Fibroblast of skin of right biceps (primary cell): ENCODE measurements at places on chromosomes 3 and 15.

- DNase-seq: peak; percentile 16
Measured at GRCh38 chr3:102979191-102979590, 544.4 kb downstream of the ZPLD1 start.

- DNase-seq: no peak
Measured at GRCh38 chr15:29140475-29141307, 128.9 kb downstream of the NSMCE3 start.

DNA sequence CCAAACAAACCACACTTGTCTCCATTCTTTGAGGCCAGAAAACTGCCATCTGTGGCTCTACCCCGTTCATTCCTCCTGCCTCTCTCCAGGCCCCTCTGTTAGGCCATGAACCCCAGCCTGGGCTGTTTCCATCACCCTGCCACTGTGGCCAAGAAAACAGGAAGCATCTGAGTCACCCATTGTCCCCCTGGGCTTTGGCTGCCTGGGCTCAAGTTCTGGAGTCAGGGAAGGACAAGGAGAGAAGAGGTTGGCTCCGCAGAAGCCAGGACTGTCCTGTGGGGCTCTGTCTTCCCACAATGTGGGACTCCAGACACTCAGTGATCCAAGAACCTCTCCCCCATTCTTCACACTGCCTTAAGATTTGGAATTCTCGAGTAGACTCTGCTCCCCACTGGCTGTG, 14.8 kb upstream of the LCTL start:
- peak; percentile 72 for DNase-seq

DNA sequence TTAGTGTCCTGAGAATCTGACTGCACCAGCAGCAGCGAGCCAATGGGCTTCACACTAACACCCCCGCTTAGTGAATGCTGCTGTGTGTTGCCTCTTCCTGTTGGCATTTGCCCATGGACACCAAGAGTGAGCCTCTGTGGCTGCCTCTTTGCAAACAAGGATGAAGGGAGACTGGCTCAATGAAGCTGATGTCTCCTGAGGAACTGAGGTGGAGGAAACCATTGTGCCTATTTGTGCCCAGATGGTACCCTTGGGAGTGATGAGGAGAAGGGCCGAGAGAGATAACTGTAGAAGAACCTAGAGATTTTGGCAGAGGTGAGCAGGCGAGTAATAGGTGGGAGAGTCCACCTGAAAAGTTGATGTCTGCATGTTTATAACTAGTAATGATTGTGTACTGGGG, 51.2 kb downstream of the IL20RB start:
- no peak for DNase-seq

DNA sequence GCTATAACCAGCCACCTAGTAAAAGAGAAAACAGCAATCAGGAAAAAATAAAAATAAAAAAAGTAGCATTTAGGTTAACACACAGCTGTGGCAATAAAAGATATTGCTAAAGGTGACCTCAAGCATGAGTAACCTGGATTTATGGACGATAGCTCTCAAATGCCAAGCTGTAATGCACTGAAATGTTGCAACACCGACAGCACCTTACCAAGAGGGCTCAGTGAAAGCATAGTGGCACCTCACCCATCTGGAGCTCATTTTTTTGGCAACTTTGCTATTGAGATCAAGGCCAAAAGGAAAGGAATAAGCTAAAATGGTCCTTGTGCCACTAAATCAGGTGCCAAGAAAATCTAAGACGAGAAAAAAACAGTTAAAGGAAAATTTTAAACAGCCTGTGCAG, 2.5 kb downstream of the HACD2 start:
- no peak for DNase-seq

DNA sequence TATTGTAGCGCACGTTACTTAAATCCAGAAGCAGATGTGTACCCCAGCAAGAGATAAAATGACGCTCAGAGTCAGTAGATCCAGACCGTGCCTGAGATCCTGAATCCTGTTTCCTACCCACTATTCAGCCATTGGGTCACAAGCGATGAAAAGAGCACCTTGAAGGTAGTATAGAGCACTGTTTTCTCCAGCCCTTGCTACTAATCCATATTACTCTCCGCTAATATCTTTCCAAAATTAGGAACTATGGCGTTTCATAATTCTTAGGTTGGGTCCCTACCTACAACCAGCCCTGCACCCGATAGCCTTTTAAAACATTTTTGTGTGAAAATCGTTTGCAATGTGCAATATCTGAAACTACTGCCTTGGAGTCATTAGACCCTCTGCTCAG, 596 bp downstream of the BTD start:
- no peak for DNase-seq

GRCh38 chr15:48754011-48754410, 56.9 kb downstream of the CEP152 start:
- DNase-seq: peak; percentile 10

DNA sequence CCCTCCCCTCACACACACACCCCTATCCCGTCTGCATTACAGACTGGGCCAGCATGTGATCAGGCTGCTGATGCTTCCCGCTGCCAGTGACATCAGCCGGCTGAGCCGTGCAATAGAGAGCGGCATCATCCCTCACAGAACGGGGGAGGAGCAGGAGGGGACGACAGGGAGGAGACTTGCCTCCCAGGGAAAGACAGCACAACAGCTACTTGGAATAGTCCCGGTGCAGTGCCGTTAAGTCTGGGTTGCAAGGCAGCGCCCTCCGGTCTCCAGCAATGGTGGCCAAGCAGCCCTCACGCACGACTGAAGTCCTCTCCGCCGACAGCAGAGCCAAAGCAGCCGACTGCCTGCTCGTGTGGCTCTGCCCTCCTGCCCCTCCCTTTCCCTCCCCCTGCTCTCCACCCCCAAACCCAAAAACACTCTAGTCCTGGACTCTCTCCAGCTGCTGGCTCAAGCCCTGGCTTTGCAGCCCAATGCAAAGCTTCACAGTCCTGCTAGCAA, 31.5 kb upstream of the RPS17 start:
- DNase-seq: peak; percentile 86
